ENCODE measurements at places on chromosomes 3 and 15. TPM values are rescaled to one million over a fixed set of nuclear protein-coding genes. Genes with fewer than 3 reads are reported as not detected.

DNA sequence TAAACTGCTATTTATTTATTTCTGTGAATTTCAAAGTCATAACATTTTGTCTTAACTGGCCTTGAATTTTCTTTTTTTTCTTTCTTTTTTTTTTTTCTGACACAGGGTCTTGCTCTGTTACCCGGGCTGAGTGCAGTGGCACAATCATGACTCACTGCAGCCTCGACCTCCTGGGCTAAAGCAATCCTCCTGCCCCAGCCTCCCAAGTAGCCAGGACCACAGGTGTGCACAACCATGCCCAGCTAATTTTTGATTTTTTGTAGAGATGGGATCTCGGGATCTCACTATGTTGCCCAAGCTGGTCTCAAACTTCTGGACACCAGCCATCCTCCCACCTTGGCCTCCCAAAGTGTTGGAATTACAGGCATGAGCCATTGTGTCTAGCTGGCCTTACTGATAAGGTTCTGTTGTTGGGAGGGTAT is 77.4 kb upstream of the TNFSF10 start:
- DNase-seq: no peak

GRCh38 chr15:74612677-74613076 is 3.0 kb upstream of the CLK3 start:
- DNase-seq: no peak

DNA sequence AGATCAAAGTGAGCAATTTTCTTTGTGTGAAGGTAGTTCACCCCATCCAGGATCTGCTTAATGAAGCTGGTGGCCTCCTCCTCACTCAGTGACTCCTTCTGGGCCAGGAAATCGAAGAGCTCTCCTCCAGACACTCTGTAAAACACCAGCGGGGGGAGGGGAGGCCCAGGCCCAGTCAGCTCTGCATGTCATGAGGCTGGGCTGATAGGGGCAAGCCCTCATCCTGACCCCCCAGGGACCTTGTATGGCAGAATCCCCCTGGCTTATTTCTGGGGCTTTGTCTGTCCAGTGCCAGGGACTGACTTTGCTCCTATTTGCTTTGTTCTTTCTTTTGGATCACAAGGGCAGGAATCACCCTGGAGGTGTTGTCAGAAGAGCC is 74.9 kb downstream of the DAPK2 start:
- DNase-seq: no peak

DNA sequence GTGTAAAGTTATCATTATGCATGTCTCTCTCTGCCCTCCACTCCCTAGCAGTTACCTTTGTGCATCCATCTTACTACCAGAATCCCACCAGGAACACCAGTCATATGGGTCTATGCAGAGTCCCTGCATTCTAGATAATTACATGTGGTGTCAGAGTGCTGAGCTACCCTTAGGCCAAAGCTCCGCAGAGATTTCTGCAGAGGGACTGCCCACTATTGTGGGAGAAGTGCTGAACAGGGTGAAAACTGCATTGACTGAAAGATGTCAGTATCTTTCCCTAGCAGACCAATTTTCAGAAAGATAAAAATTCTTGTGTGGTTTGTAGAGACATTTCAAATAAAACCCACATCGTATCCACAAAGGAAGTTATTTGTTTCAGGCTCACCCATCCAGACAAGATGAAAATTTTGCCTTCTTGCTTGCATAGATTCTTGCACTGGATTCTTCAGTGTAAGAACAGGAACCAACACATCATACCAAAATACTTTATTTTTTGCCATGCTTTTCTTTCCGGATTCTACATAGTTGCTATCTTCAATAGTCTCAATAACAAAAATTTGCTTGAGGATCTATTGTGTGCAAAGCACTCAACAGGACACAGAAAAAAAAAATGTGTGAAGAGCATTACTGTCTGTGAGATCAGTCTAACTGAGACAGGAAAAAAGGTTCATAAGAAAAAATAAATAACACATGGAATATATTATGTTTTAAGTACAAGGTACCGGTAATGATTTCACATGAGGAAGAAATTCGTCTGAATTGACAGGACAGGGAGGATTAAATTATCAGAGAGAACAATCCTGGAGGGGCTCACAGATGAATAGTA is 32.0 kb upstream of the CCDC80 start:
- no peak for DNase-seq

DNA sequence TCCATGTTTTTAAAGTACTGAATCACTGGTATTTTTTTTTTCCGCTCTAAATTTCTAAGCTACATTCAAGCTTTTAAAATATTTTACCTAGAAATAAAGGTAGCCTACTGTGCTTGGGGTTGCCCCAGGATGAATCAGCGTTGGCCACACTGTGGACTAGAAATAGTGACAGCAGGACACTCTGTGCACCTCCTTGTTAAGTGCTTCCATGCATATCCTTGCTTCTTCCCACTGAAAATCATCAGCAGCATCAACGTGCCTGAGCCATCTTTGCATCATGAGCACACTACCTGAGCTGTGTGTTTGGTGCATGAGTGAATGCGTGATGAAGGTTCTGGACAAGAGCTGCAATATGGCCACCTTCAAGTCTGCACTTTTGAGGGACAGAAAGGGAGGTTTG is 142.0 kb upstream of the SLC2A2 start:
- no peak for DNase-seq

GRCh38 chr15:51969728-51970127 is 1.9 kb downstream of the LEO1 start:
- no peak for DNase-seq

GRCh38 chr3:143040261-143040879 is 39.0 kb downstream of the U2SURP start:
- DNase-seq: no peak

DNA sequence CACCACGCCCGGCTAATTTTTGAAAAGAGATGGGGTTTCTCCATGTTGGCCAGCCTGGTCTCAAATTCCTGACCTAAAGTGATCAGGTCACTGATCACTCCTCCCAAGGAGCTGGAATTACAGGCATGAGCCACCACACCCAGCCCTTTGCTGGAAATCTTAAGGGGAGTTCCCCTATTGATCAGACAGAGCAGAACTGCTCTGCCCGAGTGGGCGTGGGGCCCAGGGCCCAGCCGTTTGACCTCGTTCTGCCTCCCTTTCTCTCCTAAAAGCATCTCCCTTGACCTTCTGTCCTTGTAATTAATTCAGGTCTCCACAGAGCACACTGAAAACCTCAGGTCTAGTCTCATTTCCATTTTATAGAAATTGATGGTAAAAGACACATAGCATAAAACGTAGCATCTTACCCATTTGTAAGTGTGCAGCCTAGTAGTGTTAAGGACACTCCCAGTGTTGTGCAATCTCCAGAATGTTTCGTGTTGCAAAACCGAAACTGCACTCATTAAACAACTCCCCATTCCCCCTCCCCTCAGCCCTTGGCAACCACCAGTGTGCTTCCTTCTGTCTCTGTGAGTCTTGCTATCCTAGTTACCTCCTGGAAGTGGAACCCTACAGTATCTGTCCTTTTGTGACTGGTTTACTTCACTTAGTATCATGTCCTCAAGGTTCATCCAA is 89.3 kb downstream of the SLCO3A1 start:
- peak; percentile 21 for DNase-seq

GRCh38 chr15:57589281-57589680 is 2.4 kb upstream of the MYZAP start:
- DNase-seq: no peak

GRCh38 chr3:190458040-190458439 is 8.3 kb upstream of the TMEM207 start:
- DNase-seq: no peak

DNA sequence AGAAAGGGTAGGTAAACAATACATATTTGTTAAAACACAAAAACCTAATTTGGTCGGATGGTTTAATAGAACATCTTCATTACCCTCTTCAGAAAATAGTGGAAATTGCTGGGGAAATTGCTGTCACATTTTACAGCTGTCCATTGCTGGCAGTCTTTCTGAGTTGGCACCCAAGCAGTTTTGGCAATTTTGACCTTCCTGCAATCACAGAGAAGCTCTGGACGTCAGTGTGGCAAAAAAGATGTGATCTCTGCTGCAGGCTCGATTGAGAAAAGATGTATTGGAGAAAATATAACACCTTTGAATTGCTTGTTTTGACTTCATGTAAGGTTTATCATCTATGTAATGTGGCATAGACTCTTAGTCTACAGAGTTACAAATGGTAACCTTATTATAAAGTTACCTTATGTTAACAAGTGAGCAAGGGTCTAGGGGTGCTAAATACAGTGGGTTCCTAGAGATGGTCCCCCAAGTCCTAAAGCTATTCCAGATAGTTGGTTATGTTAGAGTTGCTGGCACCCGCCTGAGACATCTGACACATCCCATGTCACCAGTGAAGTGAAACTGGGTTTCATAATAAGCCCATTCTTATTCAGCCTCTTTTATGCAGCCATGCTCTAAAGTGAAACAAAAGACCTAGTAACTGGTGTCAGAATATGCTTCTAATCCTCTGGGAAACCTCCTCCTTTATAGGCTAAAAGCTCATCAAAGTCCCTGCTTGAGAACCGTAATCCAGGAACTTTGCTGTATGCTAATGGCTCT is 14.0 kb downstream of the UBE2E1 start:
- DNase-seq: peak; percentile 27

- DNase-seq: no peak
These were observed at the start of gene BNC1 for GRCh38 chr15:83284559-83285283. Gene BNC1 (minus strand): TSS chr15:83284664. CDS start chr15:83284628, 36 bp downstream.

DNA sequence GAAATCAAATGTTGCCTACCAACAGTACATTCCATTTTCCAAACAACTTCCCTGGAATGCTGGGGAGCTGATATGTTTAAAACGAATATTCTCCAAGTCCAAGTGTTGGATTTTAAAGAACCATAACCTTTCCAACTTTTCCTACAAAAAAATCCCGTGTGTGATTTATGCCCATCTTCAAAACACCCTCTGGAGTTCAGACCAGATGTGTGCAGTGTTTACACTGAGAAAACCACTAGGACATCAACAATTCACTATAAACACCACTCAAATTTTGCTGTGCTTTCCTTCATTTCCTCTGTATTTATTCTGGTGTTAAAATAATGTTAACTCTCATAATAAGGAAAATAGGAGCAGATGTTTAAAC is 2.4 kb downstream of the VGLL4 start:
- DNase-seq: no peak

DNA sequence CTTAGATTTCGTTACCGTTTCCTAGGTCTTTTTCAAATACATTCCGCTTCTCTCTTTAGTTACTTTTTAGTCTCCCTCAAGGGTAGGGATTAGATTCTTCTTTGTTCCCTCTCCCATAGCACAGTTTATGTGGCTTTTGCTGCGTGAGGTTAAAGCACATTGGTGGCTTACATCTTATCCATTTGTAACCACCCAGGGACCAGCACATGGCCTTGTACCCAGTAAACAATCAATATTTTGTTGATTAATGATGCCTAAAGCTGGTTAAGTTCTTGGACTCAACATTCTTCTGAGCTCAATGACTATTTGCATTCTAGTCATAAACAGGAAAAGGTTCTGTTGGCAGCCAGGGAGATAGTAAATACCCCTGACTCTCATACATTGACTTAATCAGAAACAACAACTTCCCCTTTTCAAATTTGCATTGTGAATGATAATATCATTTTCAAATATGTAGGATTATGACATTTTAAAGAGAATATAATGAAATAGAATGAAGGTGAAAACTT is 60.2 kb downstream of the CACNA1D start:
- no peak for DNase-seq

Gene GPR62
- 0.62 TPM for total RNA-seq

Gene IL17RD
- 38.1 TPM for total RNA-seq

Gene CCDC39
- total RNA-seq: 0.62 TPM

Gene GPR149
- total RNA-seq: 0.16 TPM

Gene TLNRD1
- 8.6 TPM for total RNA-seq

Gene CALML4
- total RNA-seq: 2.2 TPM

Gene C3orf49
- total RNA-seq: not detected

Gene DNASE1L3
- 0.94 TPM for total RNA-seq

Gene SLC2A2
- total RNA-seq: not detected

Gene SEMA3F
- total RNA-seq: 5.8 TPM

Measured in occipital lobe (tissue), 3 donors.